Peyer's patch (tissue), 4 donors: ENCODE measurements at places on chromosomes 7 and 10. TPM values are rescaled to one million over a fixed set of nuclear protein-coding genes. Genes with fewer than 3 reads are reported as not detected.

DNA sequence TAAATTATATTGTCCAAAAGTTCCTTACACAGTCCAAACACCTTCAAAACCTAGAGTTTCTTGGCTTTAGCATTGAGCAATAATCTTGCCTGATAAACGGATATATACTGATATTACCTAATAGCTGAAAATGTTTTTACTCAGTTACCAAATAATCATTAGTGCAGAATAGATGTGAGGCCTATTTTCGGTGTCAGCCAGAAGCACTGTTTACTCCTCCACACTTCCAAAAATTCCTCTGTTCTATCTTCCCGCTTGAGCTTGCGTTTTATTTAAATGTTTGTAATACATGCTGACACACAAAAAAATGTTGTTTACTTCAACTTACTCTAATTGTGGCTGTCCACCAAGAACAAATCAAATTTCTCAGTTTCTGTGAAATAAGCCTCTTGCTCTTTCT, 606.2 kb upstream of the TEX47 start:
- DNase-seq: no peak

Gene CACNA2D1
- total RNA-seq: 85.0 TPM

GRCh38 chr7:151757274-151757673, 119.6 kb downstream of the PRKAG2 start:
- no peak for DNase-seq

Gene SPOCK2
- total RNA-seq: 54.5 TPM

DNA sequence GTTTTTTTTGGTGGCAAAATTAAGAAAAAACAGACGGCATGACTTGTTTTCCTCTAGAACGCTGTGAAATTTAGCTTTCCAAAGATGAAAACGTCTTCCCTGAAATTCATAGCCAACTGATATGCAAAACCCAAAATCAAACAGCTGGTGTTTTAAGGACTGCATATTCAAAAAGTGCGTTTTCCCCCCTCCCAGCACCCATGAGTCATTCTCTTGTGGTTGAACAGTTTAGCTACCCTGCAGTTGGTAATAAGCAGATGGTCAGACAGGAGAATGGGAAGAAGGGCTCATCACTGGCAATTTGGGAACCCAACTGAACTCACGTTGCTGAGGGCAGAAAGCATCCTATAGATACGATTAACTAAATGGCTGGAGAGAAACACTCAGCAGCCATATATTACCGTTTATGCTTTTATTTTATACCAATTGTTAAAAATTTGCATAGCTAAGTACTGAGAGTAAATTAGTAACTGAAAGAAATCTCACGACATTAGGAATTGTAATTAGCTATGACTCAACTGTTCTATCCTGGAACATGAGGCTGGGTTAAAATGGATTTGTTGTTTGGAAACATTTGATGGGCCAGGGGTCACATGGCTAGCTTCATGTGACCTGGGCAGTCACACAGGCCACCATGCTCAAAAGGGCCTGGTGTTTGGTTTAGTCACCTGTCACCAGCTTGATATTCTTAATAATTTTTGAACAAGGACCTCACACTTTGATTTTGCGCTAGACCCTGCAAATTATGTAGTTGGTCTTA, 343.1 kb downstream of the PHTF2 start:
- DNase-seq: no peak

Gene VENTX
- not detected for total RNA-seq

DNA sequence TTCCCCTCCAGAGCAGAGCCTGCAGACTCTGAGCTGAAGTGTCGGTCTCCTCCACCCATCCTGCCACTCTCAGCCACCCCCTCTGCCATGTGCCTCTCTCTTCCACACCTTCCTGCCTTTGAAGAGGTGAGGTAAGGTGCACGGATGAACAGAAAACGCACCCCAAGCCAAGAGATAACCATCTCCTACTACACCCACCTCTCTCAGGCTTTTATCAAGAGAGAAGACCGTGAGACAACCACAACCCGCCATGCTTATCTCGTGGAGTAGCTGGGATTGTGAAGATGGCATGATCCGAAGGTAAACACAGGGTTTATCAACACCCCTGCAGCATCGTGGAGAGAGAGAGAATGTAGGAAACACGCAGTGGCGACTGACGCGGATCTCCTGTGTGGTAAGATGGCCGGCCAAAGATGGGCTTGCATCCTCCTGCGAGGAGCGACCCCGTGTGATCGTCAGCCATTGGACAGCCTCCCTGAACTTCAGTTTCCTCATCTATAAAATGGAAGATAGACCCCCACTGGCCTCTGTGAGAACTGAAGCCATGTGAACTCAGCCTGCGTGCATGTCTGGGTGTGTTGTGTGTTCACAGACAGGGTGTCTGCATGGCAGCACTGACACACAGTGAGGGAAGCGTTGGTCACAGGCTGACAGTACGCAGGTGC, 219.0 kb downstream of the DIP2C start:
- DNase-seq: no peak

DNA sequence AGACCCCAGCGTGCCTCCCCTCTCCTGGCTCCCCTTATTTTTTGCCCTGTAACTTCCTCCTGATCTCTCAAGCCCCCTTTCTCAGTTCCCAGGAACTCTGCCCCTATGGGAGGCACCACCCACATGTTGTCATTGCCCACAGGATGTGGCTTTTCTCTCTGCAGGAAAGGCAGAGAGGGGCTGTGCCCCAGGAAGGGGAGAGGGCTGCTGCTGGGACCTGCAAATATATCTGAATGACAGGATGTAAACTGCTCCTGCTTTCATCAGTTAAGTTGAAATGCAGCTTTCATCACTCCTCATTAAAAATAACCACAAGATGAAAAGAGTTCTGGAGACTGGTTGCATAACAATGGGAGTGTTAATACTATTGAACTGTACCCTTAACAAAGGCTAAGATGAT, 103.3 kb downstream of the CLEC2L start:
- DNase-seq: no peak

Gene OPALIN
- total RNA-seq: not detected

Gene KIF5B
- 84.7 TPM for total RNA-seq

- no peak for DNase-seq
Observed at GRCh38 chr10:72044417-72045041, 43.8 kb downstream of the SPOCK2 start.

Gene HHEX
- total RNA-seq: 3.2 TPM

Gene GPAM
- total RNA-seq: 13.7 TPM

Gene SCART1
- total RNA-seq: 14.6 TPM

Gene FAM20C
- 46.4 TPM for total RNA-seq

GRCh38 chr10:130531312-130531711, 395.1 kb downstream of the GLRX3 start:
- no peak for DNase-seq

DNA sequence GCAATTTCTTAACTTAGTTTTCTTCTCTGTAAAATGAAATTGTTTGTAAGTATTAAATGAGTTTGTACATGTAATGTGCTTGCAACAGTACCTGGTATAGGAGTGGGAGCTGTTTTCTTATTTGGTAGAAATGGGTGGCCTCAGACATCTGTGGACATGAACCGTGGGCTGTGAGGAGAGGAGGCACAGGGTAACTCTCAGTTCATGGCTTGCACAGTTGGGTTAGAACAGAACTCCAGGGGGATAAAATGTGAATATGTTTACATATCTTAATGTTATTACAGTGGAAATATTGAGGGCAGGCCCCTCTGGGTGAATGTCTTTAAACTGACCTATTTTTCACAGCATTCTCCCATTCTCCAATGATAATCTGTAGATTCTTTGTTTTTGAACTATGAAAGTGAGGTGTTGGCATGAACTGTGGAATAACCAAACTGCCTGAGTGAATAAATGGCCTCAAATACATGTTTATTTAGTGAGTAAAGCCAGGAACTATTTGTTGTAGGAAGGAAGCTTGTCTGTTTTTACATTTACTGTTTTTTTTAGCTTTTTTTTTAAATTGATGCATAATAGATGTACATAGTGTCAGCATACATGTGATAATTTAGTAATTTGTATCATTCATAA, 2.6 kb downstream of the ABCA13 start:
- no peak for DNase-seq

- no peak for DNase-seq
Observed at GRCh38 chr10:113273181-113274163, 279.4 kb upstream of the HABP2 start.

DNA sequence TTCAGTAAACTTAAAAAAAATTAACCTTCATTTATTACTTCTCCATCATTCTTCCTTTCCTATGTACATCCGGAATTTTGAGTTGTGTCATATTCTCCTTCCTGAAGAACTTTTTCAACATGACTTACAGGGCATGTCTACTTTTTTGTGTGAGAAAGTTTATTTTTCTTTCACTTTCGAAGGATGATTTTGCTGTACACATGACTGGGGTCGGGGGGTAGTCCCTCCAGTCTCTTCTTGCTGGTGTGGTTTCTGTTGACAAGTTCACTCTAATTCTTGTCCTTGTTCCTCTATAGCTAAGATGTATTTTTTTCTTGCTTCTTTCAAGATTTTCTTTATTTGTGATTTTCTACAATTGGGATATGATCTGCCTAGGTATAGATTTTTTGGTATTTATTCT, 55.8 kb downstream of the INPP5A start:
- DNase-seq: no peak

GRCh38 chr7:132472463-132473120, 103.7 kb downstream of the PLXNA4 start:
- no peak for DNase-seq

Gene GIMAP1
- 1.8 TPM for total RNA-seq

GRCh38 chr7:117045927-117046710, 92.8 kb downstream of the ST7 start:
- no peak for DNase-seq

Gene VGF
- total RNA-seq: not detected
